ENCODE measurements at places on chromosomes 12 and 14.

DNA sequence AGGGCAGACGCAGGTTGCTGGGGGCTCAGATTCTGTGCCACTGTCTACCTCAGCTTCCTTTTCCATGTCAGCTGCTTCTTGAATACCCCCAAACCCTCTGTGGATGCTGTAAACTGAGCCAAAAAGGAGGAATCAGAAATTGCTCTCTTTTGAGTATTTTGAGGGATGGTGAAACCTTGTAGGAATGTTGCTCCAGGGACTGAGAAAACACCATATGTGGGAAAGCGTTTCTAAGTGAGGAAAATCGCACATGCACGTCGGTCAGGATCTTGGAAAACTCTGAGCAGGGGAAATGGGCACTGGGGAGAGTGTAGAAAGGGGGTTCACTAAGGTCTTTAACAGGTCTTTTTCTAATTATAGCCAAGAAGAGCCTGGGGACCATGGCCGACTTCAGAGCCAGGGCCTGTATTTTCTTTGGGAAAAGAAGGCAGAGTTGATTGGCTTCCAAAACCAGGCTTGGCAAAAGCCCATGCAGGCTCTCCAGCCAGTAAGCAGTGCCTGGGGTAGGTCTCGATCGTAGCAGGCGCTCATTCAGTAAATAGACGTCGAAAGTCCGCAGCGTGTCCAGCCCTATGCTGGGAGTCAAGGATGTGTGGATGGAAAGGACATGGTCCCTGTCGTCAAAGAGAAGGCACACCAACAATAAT lies 58.0 kb downstream of the NTF3 start:
- no peak for DNase-seq

DNA sequence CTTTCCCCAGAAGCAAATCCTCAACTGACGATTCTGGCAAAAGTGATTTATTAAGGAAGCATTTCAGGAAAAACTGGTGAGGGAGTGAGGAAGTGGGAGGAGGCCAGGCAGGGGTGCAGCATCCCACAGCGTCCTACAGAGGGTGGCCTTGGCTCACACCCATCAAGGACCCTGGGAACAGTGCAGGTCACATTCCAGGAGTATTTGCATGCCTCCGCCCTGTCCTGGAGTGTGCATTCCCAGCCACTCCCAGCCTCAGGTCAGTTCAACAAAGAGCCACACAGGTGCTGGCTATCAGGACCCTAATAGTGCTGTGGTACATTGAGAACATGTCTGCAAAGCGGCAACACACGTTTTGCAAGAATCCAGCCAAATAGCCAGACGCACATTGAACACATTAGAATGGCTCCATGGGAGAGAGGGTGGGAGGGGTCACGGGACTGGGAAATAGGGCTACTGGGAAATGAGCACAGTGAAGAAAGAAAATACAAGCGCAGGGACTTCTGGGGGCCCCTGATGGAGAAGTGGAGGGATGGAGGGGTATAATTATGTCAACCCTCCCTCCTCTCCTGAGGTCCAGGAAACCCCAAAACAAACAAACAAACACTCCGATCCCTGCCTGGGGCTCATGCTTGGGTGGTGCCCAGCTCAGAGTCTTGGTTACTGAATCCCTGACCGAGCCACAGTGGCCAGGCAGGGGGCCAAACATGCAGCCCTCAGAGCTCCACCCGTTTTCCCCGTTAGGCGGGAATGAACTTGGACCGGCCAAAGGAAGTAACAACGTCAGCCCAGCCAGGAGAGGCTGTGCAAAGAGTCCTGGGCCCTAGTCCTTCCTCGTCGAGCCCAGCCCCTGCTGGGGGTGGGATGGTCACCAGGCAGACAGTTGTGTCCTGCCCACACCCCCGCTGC lies 36.5 kb downstream of the CMKLR1 start:
- peak; percentile 93 for DNase-seq

- peak; percentile 56 for DNase-seq
Measured at GRCh38 chr14:61662437-61663311, 32.6 kb upstream of the HIF1A start.

GRCh38 chr14:75725481-75725880 lies 64.4 kb downstream of the TTLL5 start:
- no peak for DNase-seq

DNA sequence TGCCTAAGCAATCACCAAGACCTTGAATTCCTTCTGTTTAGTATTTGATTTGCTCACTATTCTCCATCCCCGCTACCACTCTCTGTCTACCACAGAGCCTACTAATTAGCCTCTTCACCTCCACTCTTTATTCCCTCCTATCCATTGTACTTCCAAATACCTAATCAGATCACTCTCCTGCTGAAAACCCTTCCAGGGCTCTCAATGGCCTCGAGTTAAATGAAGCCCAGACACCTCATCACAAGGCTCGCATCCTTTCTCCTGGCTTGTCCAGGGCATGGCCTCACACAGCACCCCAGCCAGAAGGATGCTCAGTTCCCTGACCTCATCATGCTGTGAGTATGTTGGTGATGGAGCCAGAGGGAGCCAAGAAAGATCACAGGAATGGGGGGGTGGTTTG lies 71.4 kb upstream of the PRMT8 start:
- DNase-seq, result no peak

Data from ELF-1 (cell line).